ENCODE measurements at places on chromosomes 16 and 17.
A peak's percentile ranks its signal among the peaks of the same experiment; 100 is the strongest.

DNA sequence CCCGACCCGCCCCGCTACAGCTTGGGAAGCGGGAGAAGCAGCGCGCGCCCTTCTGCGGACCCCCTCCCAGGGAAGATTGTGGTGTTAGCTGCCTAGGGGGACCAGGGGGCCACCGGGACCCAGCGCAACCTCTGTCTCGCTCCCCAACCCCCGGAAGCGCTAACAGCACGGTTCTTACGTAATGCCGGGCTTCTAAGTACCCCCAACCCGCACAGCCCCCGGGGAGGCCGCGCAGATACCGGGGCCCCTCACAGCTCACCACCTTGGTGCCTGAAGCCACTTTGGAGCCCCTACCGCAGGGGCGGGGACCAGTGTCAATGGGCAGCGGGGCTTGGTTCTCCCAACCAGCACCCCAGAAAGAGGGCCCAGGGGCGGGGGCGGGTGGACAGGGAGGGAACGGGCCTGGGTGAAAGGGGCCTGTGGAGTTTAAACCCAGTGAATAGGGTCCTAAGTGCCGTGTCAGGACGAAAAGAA lies 348 bp downstream of the MPP2 start:
- no peak for DNase-seq

DNA sequence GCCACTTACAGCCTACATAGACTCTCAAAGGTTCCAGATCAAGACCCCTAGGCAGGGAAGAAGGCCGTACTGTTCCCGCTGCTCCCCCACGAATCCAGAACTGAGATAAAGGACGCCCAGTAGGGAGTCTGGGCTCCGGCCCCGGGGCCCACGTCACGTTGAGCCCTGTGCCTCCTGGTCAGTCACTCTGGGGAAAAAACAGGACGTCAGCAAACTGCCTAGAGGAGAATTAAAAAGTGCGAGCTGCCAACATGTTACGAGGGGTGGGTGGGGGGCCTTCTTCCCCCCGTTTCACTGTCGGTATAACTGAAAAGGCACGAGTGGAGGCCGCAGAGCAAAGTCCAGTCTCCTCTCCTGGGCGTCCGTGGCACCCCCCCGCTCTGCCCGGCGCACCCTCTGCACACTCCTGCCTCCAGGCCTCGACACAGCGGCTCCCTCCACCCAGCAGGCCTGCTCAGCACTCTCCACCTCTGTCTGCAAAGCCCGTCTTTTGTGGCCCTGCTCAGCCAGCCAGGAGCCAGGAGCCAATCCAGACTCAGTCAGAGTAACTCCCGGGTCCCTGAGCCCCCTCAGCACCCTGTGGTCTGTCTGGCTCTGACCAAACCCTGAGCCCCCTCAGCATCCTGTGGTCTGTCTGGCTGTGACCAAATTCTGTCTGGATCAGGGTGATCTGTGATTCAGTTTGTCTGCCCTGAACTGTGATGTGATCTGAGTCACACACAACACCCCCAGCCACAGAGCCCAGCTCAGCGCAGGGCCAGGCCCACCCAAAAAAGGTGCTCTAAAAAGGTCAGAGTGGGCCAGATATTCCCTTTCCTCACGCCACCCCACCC lies 6.2 kb downstream of the ITGAE start:
- DNase-seq = no peak

DNA sequence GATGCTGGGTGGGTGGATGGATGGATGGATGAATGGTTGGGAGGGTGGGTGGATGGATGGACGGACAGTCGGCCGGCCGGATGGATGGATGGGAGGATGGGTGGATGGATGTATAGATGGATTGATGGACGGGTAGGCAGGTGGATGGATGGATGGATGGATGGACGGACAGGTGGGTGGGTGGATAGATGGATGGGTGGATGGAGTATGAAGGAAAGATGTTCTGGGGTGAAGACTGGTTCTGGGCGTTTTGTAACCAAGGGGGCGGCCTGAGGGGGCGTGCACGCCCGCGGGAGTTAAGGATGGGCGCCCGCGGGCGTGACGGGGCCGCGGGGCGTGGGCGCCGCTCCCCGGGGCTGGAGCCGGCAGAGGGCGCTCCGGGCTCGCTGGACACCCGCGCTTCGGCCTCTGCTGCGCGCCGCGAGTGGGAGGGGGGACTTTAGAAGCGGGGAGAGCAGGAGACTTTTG lies at the start of gene NECAB2:
Gene NECAB2 (plus strand): TSS at position 407 of the 468 bp plus-strand sequence. CDS start 405 bp downstream, outside the sequence.
- no peak for DNase-seq

- no peak for DNase-seq
These were observed 5.4 kb downstream of the PIEZO1 start for GRCh38 chr16:88779406-88780141.

- DNase-seq = no peak
These were observed 775 bp downstream of the SPIRE2 start for GRCh38 chr16:89828870-89829629.

- peak; percentile 99 for DNase-seq
These were observed 3.6 kb upstream of the MTMR4 start for GRCh38 chr17:58517928-58518609.

GRCh38 chr16:84514295-84514873 lies 9.9 kb upstream of the MEAK7 start:
- DNase-seq = no peak

DNA sequence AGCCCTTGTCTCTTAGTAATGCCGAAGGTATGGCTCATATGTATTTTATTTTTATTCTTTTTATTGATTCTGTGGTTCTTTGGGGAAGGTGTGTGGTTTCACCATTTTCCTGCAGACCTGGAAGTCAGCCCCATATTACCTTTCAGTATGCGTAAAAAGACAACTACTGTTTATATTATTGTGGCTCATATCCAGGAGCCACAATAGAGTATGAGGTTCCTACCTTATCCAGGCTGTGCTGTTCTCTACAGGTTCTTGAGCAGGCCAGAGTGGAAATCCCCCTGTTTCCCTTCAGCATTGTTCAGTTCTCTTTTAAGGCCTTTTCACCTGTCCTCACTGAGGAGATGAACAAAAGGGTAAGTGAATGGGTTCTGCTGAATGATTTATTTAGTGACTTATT lies 33.2 kb downstream of the REXO5 start:
- no peak for DNase-seq

GRCh38 chr16:77277141-77277540 lies 77.9 kb downstream of the SYCE1L start:
- DNase-seq = no peak

DNA sequence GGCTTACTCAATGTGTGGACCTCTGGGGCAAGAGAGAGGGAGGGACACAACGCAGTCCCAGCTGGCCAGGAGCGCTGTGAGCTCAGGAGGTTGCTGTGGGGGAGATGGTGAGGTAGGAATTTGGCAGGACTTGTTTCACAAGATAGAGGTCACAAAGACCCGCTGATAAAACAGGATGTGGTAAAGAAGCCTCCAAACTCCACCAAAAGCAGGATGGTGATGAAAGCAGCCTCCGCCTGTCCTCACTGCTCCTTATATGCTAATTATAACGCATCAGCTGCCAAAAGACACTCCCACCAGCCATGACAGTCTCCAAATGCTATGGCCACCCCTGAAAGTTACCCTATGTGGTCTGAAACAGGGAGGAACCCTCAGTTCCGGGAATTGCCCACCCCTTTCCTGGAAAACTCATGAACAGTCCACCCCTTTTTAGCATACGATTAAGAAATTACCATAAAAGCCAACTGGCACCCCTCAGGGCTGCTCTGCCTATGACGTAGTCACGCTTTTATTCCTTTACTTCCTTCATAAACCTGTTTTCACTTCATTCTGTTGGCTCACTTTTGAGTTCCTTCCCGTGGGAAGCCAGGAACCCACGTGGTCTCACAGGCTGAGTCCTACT lies 5.3 kb upstream of the EIF4A3 start:
- DNase-seq = no peak

DNA sequence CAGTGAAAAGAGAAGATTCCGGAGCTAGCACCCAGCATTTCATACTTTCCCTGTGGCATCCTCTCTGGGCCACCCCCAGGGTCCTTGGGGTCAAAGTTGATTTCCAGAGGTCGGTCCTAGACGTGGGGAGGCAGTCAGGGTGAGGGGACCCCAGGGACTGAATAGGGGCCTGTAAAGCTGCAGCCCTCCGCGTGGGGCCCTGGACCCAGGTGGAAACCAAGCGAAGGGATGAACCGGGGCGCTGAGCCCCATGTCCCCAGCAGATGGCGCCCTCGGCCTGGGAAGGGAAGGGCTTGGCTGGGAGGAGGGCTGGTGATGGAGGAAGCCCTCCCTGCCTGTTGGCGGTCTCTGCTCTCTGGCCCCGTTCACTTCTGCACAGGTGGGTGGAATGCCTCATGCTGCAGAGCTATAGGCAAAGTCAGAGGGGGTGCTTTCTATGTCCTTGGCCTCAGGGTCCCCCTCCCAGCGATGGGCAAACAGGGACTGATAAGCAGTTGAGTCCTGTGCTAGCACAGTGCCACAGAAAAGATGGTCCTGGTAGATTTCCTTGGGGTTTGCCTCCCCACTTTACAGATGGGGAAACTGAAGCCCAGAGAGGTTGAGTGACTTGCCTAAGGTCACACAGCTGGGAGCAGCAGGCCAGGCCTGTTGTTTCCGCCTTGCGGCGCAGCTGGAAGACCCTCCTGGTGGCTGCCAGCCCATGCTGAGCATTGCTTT lies 163.4 kb upstream of the CIBAR2 start:
- DNase-seq = no peak
